ENCODE measurements at places on chromosomes 4 and X.

GRCh38 chr4:109683621-109684253, 19.5 kb downstream of the CASP6 start:
- DNase-seq: no peak

DNA sequence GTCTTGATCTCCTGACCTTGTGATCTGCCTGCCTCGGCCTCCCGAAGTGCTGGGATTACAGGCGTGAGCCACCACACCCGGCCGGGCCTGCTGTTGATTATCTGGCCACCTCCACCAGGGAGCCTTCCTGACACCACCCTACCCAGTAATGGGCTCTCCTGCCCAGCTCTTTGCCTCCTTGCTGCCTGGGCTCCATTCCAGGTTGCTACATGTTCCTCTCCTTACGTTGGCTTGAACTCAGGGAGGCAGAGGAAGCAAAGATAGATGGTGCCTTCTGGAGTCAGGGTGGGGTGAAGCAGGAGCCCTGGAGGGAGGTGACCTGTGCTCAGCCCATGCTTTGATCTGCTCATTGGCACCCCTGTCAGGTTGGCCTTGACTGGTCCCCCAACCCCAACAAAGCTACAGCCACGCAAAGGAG, 26.3 kb downstream of the FLNA start:
- no peak for DNase-seq

DNA sequence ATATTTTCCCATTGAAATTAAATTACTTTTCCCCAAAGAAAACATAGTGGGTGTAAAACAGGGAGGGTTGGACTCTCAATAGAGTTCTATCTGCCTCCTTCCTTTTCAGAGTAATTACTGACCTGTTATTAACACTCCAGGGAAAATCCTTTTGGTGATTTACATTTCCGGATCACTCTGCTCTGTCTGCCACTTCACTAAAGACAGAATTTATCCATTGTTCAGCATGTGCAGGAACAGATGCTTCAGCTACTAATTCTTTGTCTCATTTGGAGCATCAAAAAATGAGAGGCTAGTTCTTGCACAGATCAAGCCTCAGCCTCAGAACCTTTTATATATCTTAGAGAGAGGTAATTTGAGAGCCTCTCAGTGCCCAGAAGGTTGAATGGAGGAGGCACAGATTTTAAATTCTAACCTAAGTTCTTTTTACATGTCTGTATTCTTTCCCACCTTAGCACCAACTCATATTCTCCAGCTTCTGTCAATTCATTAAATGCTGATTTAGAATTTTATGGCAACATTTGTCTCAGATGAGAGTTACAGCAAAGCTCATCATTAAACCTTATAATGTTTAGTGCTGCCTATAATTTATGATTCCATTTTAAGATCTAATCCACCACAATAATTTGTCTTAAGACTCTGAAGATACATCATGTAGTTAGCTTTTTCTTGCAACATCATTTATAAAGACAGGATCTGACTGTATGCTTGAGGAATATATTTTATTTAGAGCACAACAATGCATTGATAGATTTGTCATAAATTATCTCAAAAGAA, 1494.4 kb downstream of the STIM2 start:
- no peak for DNase-seq

DNA sequence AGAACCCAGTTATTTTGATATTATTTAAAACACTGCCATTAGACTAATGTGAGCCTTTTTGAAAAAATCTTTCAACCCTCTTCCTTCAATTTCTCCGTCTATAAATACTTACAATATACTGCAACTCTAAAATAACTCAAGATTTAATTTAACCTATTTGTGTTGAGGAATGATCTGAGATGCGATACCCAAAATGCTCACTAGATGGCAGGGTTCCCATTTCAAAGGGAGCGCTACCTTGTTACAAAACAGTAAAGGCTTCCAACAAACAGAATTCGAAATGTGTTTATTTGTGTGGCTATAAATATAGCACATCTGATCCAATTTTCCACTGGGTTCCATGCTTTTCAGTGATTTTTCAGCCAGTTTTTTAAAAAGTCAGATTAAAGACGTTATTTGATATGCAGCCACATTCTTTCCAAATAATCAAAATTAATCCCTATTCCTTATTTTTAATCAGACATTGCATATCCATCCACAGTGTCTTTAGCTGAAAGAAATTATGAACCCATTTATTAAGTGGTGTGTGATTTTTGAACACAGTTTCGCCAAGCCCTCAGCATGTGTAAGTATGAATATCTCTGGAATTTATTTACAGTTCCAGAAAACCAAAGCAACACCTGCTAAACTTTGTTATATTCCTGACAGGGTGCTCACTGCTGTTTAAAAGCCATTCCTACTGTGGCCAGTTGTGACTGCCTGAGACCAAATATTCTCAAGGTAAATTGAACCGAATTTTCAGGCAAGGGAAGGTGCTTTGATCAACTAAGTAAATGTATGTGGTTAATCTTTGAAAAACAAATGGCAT, 668.0 kb upstream of the LCORL start:
- DNase-seq: peak; percentile 1

GRCh38 chr4:119785963-119786362, 157.4 kb upstream of the PDE5A start:
- no peak for DNase-seq

DNA sequence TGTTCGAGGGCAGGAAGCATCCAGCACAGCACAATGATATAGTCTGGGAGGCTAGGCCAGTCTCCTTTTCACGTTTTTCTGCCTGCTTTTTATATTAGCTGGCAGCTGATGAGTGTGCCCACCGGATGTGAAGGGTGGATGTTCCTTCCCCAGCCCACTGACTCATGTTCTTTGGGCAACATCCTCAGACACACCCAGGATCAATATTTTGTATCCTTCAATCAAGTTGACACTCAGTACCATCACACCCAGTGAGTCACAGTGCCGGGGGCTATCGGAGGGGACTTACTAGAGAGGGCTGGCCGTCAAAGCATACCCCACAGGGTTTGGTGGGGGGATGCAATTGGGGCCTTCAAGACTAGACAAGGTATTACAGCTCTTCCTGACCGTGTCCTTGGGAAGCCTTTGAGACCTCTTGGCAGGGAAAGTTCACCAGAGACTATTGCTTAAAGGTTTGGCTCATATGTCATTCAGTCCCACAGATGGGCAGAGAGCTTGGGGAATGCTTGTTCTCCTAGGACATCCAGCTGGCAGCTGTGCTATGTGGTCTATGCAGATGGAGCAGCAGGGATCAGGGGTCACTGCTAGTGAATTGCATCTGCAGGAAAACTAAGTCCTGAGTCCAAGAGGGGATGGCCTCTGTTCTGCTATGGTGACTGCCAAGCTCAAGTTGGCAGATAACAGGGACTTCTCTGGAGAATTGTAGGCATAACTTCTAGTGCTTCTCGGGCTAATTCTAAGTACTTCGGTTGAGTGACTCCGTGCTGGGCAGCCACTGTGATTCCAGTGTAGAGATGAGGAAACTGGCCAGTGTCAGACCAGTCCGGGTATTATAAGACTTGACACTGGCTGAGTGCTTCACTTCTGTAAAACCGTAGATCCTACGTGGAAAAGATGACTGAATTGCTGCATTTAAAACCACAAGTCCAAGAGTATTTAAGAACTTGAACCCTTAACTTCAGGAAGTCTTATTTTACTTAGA, 12.9 kb upstream of the WDR1 start:
- no peak for DNase-seq

- DNase-seq: no peak
These were observed 190.3 kb upstream of the FAM241A start for GRCh38 chr4:111955001-111955400.

DNA sequence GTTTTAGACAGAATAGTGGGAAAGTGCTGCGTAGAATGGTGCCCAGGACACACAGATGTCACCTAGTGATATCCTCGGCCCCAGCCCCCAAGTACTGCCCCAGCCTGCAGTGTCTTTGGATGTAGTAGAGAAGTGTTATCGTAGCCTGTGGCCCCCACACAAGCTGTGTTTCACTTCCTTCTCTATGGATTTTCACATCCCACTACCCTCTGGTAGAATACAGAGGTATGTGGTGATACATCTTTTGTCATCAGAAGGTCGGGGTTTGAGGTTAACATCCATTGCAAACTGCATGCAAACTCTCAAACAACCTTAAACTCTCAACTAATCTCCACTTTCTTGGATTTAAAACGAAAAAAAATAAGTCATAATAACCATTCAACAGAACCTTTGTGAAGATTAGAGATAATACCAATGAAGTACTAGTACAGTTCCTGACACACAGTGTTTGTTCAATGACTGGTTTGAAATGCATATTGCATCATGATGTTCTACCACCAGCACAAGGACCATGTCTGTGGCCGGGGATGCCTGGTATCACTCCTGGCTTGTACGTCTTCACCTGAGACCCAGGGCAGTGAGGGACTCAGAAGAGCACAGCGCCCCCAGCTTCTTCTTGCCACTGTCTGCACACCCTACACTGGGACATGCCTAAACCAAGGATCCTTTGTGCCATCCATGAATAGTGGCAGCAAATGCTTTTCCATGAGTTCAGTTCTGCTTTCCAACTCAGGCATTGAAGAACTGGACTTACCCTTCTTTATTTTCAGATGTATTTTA, 267.3 kb downstream of the DCTD start:
- no peak for DNase-seq

- DNase-seq: no peak
These were observed 44.0 kb downstream of the ABLIM2 start for GRCh38 chr4:8114456-8115202.

DNA sequence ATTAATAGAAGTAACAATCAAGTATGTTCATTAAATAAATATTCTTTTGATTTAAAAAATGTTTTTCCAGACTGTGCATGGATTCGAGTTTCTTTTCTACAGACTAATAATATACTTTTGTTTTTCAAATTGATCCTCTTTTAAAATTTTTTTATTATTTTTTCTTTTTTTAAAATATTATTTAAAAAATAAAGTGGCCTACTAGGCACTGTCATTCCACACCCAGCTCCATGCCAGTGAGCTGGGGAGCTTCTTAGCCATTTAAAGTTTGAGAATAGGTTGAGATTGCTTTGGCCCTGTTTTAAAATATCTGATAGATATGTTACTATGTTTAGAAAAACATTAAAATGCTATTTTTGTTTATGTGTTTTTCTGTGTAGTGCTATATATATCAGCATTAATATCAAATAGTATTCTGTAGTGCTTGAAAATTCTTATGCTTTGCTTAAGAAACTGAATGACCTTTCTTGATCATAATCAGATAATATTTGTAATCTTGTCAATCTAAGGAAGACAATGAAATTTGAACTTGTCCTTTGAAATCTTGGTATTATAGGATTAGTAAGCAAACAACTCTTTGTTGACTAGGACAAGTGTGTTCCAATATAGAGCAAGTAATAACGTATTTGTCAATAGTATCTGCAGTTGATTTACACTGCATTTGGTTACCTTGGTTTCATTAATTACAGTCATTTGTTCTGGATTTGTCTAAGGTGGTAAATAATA, 12.6 kb downstream of the PCDH10 start:
- DNase-seq: no peak

- DNase-seq: no peak
These were observed 6.7 kb upstream of the ZCCHC18 start for GRCh38 chrX:104105330-104106262.

GRCh38 chr4:187992971-187993370, 2.6 kb upstream of the ZFP42 start:
- DNase-seq: no peak

DNA sequence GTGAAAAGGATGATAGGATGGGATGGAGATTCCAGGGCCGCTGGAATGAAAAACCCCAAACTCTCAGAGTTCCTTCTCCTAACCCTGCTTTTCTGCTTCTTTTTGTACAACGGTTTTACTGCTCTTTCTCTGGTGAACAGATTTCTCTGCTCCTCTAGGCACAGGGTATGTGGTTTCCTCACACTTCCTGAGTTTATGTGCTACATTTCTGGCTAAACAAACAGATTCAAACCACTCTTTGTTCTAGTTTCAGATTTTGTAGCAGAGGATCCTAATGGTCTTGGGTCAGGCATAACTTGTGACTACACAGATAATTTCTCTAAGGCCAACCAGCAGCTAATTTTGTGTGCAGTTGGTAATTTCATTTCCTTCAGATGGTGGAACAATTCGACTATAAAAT, 52.6 kb downstream of the OSTC start:
- no peak for DNase-seq

GRCh38 chrX:107710617-107711391, 64.8 kb downstream of the TSC22D3 start:
- DNase-seq: peak; percentile 53

DNA sequence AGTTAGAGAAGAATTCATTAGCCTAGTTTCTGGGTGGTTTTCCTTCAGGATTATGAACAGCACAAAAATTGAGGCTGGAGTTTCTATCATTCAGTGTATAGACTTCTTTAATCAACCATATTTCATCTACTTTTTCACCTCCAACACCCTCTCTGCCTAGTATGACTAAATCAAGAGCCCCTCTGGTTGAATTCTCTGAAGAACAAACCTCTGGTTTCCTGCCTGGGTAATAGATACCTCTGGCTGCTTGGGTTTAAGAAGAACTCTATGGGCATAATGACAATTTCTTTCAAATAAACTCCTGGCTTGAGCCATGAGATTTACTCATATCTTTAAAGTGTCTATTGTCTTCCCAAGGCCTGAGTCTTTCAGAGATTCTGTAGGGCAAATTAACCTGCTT, 66.5 kb downstream of the C4orf33 start:
- no peak for DNase-seq

GRCh38 chr4:152594057-152594456, 58.2 kb upstream of the FBXW7 start:
- DNase-seq: no peak

DNA sequence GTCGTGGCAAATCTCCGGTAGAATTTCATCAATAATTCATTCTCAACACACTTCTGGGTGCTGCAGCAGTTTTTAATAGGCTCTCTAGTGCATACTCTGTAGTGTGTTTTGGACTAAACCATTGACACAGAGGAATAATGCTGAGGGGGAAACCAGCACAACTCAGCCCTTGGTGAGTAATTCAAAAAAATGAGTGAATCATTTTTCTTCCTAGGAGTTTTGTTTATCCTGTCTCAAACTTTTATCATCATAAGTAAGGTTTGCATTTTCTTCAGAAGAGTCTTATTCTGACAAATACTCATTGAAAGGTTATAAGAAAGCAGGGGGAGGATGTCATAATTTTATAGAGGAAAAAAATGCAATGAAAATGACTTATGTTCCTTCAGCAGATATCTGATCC, 2542.7 kb downstream of the PCDH7 start:
- no peak for DNase-seq

DNA sequence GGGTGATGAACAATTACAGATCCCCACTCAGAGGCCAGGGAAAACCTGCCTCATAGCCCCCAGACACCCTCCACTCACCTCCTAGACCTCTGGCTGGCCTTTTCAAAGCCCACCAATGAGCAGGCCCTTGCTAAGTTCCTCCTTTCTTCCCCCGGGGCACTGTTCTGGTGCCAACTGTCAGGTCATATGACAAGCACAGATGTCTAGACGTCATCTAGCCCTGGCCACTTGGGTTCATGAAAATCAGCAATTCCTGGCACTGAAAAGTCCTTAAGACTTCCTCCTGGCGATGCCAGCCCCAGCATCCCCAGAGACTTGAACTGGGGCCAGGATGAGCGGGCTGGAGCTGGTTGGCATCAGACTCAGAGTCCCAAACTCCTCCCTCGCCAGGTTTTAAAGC, 115.6 kb upstream of the NALF2 start:
- no peak for DNase-seq

- no peak for DNase-seq
These were observed 1.1 kb upstream of the ATOH1 start for GRCh38 chr4:93827272-93827947.

- DNase-seq: no peak
These were observed 61.4 kb downstream of the IGFBP7 start for GRCh38 chr4:57048590-57049304.

GRCh38 chr4:25585901-25586523, 69.6 kb upstream of the SLC34A2 start:
- no peak for DNase-seq

Measured in T follicular helper cell (primary cell).